ENCODE measurements at places on chromosomes 16 and 17.

DNA sequence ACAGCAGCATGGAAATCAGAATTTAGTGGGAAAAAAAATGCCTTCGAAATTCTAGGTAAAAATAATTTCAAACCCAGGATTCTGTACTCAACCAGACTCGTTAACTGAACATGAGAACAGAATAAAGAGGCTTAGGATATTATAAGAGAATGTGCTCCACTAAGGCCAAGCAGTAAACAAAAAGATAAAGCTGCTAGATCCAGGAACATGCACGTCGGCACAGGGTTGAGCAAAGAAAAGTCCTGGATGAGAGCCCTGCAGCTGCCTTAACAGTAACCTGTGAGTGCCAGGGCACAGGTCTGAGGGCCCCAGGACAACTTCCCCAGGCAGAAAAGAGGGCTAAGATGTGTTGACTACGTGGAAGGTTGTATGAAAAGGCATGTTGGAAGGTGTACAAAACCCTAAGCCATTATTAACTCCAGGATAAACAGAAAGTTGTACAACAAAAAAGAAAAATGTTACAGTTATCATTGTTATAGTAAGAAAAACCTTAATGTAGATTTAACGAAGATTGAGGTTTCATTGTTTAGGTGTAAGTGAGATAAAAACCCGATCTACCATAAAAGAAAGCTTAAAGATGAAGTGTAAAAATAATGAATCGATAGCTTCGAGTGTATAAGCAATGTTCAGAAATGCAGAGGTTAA lies 42.3 kb upstream of the RBFOX3 start:
- DNase-seq = no peak

DNA sequence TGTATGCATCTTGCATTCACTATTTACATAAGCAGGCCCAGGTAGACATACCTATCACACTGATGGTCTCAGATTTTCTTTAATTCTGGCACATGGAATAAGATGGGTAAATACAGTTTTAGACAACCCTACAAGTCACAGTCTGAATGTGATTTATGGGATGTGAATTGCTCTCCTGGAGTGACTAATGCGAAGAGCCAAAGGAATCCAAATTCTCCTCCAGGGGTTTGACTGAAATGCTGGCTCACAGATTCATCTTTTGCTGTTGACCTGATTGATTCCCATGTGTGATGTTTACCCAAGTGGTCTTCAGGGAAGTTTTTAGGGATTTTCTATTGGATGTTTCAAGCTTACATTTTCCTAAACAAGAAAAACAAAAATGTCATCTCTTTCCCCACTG lies 277.9 kb upstream of the MON1B start:
- no peak for DNase-seq

DNA sequence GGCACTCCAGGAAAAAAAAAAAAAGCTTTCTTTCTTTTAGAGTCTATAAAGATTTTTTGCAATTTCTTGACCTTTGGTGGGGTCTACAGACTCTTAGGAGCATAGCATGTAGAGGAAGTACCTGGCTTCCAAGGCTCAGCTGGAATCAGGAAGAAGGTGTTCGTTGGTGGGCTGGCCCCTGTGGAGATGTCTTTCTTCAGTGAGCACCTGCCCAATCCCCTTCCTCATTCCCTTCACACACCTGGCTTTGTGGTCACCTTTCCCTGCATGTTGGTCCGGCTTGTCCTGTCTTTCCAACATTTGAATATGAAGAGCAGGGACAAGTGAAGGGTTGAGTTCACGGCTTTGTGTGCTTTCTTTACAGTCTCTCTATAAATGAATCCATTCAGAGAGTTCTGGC lies 352.4 kb downstream of the HAPSTR1 start:
- no peak for DNase-seq

GRCh38 chr16:4746215-4746614 lies 11.9 kb downstream of the DNAAF8 start:
- no peak for DNase-seq

GRCh38 chr16:15466886-15467781 lies 32.7 kb downstream of the BMERB1 start:
- no peak for DNase-seq

DNA sequence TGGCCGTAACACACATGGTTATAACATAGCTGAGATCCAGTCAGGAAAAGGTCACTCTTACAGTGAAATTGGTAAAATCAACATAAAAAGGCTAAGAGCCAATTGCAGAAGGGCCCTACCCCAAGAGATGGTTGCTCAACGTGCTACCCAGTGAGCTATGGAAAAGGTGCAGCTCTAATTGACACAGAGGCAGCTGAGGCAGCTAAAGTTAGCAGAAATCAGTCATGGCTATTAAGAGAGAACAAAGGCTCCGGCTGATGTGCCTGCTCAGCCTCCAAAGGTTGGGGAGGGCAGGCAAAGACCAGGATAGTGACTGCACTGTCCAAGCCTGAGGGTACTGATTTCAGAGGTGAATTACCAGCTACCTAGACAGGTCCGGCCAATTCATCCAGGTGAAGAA lies 76.5 kb upstream of the ATP2A3 start:
- no peak for DNase-seq

GRCh38 chr16:55839115-55839514 lies 6.2 kb upstream of the CES1 start:
- DNase-seq = no peak

- peak; percentile 48 for DNase-seq
Observed at GRCh38 chr16:65961476-65962143, 404.9 kb upstream of the CDH5 start.

DNA sequence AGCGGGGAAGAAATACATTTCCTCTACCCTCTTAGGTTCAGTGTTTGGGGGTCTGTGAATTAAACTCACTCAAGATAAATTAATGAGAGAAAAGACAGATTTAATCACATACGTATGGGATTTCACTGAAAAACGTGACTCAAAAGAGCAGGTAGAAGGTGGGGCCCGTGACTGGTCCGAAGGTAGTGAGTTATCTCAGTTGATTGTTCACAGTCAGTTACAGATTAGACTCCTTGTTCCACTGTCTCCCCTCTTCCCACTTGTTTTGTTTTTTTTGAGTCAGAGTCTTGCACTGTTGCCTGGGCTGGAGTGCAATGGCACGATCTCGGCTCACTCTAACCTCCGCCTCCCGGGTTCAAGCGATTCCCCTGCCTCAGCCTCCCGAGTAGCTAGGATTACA lies 301.2 kb downstream of the SEC14L1 start:
- DNase-seq = no peak

DNA sequence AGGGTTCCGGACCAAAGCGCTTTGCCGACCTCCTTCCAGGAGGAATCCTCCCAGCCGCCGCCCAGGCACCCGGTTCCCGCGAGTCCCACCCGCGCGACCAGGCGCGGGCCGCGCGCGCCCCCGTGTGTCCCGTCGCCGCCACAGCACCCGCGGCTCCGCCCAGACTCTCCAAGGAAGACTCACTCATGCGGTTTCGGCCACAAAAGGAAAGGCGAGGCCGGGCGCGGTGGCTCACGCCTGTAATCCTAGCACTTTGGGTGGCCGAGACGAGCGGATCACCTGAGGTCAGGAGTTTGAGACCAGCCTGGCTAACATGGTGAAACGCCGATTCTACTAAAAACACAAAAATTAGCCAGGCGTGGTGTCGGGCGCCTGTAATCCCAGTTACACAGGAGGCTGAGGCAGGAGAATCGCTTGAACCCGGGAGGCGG lies 3.5 kb upstream of the PKMYT1 start:
- peak; percentile 74 for DNase-seq

GRCh38 chr16:4754865-4755264 lies 12.1 kb downstream of the ZNF500 start:
- DNase-seq = no peak

GRCh38 chr17:65956814-65957213 lies 235.1 kb downstream of the CEP112 start:
- DNase-seq = no peak

DNA sequence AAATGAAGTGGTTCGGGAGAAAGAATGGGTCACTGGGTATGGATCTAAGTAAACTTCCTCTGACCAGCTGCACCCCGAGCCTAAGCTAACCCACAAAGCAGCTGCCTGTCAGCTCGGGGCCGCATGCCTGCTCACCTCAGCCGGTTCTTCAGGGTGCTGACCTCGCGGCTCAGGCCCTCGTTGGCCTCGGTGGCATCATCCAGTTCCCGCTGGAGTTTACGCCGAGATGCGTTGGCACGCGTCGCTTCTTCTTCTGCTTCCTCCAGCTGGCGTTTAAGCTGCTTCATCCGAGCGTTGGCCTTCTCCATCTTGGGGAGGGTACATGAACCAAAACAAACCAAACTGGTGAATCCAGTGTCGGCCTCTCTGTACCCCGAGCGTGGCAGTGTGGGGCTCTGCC lies 41.1 kb downstream of the NDEL1 start:
- DNase-seq = no peak

GRCh38 chr17:35160354-35161201 lies 13.0 kb downstream of the UNC45B start:
- no peak for DNase-seq

GRCh38 chr16:62392698-62393097 lies 356.5 kb upstream of the CDH8 start:
- DNase-seq = no peak

- DNase-seq = peak; percentile 36
Observed at GRCh38 chr16:72723781-72724180, 324.1 kb downstream of the ZFHX3 start.

DNA sequence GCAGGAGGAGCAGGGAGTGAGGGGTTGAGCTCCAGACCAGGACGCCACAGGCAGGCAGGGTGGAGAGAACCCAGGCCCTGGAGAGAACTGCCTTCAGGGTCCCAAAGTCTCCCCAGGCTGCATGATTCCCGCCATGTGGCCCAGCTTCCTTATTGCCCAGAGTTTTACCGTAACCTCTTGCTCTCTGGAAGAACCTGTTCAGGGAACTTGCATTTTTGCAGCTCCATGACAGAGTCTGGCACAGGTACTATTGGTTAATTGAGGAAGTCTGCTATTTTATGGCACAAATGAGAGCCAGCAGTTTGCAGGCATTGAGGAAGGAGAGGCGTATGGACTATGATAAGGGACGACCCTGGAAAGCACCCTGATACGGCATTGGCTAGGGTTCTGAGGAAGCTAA lies 11.6 kb upstream of the NOS2 start:
- no peak for DNase-seq

DNA sequence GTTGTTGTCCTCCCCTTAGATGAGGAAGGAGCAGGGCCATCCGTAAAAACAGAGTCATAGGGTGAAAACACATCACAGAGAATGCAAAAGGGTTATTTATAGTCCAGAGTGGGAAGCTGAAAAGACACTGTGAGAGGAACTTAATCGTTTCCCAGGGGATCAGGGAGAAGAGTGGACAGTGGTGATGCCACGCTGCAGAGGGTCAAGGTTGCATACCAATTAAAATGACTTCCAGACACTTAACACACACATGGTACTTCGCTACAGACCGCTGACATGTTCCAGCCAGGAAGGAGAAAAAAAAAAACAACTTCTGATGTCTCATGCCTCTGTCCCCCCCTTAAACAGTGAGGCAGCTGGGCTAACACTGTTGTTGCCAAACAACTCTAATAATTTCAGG lies 713.8 kb upstream of the RBFOX1 start:
- DNase-seq = no peak

GRCh38 chr16:84924331-84925091 lies 86.8 kb downstream of the ZDHHC7 start:
- peak; percentile 87 for DNase-seq

DNA sequence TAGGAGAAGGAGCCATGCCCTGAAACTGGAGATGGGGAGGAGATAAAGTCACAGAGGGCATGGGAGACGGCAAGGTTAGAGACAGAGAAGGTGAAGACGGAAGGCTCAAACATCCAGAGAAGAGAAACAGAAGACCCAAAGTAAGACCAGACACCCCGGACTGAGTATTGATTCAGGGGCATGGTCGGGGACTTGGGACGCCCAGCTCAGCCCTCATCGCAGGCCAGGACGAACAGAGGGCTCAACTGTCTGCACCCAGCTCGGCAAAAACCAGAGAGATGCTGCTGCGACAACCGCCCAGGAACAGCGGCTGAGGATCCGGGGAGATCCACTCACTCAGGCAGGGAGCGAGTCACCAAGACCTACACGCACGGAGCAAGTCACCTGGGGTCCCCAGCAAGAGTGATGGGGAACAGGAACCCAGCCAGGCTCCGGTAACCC lies 999 bp downstream of the XYLT1 start:
- no peak for DNase-seq

- no peak for DNase-seq
Observed at GRCh38 chr16:21233521-21234150, at the start of gene ANKS4B. ANKS4B (plus strand) TSS chr16:21233699; CDS start chr16:21233738, 39 bp downstream.

All from umbilical cord (tissue), 2 donors.